ENCODE measurements at places on chromosomes 11 and 22. TPM values are rescaled to one million over a fixed set of nuclear protein-coding genes. Genes with fewer than 3 reads are reported as not detected.

Gene PLCB3
- 9.6 TPM for total RNA-seq

Gene MRPL16
- 64.7 TPM for total RNA-seq

Gene SCN4B
- total RNA-seq: 17.0 TPM

GRCh38 chr11:43874738-43875137 is 5.9 kb upstream of the ALKBH3 start:
- no peak for DNase-seq

- DNase-seq: peak; percentile 87
Measured at GRCh38 chr22:50276143-50276542, 6.0 kb upstream of the MAPK11 start.

GRCh38 chr11:64741375-64742086 is 2.4 kb downstream of the RASGRP2 start:
- no peak for DNase-seq

DNA sequence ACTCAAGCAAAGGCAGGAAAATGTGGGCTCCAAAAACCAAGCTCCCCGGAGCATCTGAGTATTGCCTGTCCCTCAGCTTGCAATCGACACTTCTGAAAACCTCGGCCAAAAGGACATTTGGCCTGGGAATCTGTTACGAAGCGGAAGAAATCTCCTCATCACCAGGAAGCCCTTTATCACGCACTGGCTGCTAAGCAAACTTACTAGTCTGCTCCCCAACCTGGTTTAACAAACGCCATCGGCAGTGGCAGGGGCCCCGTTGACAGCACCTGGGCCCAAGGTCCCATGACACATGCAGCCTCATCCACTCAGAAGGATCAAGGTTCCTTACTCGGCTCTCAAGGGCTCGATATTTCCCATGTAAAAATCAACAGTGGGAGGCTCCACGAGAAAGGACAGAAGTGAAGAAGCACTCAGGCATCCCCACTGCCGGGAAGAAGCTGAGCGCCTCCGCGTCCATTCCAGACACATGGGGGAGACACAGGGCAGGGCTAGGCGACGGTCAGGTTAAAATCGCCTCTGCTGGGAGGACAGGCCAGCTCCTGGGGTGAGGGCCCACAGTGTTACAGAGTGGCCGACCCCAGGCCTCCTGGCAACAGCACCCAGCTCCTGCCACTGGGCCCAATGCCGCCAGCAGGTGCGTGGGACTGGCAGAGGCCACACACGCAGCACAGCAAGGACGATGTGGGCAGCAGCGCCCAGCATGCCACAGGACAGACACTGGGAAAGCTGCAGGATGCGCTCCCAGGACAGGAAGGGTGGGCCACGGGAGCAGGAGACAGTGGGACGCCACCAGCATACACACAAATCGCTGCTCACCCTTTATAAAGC is 27.1 kb downstream of the BRD1 start:
- DNase-seq: no peak

All from cardiac septum (tissue), 1 donor.